Fibroblast of skin of back (primary cell): ENCODE measurements at places on chromosomes 16 and 17.

- peak; percentile 43 for DNase-seq
These were observed 56.4 kb downstream of the SLC6A2 start for GRCh38 chr16:55711959-55712876.

DNA sequence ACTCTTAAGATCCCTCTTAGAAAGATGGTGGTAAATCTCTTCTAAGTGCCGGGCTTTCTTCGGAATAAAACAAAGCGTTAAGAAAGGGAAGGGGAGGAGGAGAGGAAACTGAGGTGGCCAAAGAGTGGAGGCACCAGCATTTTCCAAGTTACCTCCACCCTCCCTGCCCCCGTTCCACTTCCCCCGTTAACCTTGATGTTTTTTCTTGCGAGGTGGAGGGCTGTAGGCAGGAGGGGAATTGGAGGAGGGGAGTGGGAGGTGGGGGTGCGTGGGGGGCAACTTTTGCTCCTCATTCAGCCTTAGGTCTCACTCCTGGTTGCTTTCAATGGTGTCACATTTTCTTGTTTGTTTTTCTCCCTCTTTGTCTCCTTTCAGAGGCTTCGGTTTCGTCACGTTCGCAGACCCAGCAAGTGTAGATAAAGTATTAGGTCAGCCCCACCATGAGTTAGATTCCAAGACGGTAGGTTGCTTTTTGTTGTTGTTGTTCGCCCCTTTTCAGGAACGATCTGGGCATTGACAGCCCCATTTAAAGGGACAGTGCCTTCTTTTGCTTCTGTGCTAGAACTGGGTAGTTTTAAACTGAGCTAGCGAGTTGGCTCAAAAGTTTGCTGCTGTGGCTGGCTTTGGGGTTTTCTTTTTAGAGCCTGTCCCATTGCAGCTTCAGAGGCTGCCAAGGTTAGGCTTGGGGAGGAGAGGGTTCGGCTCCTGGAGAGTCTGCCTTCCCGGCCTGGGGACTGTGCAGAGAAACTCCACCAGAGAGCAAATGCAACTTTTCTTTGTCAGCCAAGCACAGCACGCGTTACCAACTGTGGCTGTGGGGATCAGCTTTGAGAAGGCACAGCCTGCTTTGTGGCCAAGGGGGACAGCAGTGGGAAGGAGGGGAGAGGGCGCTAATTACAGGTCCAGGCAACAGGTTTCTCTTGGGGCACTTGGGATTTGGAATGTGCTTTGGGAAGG lies 1.9 kb downstream of the MSI2 start:
- no peak for DNase-seq

GRCh38 chr16:19532601-19533000 lies 8.9 kb downstream of the CCP110 start:
- no peak for DNase-seq

GRCh38 chr17:57559634-57560318 lies 185.3 kb downstream of the CCDC182 start:
- DNase-seq: no peak

- no peak for DNase-seq
These were observed 76.0 kb downstream of the MARCHF10 start for GRCh38 chr17:62732125-62732524.

DNA sequence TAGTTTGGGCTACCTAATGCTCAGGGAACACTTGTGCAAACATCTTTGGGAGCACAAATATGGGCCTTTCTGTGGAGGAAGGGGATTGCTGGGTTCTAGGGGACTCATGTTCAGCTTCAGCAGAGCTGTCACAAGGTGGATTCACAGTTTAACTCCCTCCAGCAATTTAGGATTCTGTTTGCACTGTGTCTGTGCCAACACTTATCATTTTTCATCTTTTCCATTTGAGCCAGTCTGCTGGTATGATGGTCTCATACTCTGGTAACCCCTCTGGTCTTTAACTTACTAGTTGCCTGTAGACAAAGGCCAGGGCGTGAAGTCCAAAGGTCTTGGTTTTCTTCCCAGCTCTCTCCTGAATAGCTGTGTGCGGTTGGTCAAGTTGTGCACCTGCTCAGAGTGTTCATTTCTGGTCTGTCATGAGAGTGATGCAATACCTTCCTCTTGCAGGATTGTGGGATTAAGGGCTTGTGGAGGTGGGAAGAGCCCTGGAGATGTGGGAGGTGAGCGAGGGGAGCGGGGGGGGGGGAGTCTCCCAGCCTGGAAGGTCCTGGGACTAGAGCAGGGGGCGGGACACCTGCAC lies 152.6 kb downstream of the CMIP start:
- DNase-seq: no peak

GRCh38 chr17:57849163-57849873 lies 526 bp downstream of the MRPS23 start:
- no peak for DNase-seq

DNA sequence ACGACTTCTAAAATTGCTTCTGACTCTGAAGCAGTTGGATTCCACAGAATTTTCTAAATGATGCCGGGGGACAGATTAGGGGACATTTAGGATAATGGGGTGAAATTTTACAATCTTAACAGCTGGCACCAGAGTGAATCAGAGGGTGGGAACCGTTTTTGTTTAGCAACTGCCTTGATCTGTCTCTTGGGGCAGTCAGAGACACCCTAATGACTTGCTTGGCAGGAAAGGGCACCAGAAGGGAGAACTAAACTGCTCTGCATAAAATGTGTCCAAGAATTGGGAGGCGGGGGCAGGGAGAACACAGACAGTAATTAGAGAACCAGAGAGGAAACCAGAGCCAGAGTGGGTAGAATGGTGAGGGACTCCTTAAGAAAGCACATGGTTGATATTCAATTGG lies 6.1 kb upstream of the ABCC12 start:
- DNase-seq: no peak

- DNase-seq: peak; percentile 93
These were observed 29.7 kb downstream of the CPSF4L start for GRCh38 chr17:73231841-73232586.

GRCh38 chr17:35575759-35576158 lies 2.6 kb downstream of the PEX12 start:
- no peak for DNase-seq

DNA sequence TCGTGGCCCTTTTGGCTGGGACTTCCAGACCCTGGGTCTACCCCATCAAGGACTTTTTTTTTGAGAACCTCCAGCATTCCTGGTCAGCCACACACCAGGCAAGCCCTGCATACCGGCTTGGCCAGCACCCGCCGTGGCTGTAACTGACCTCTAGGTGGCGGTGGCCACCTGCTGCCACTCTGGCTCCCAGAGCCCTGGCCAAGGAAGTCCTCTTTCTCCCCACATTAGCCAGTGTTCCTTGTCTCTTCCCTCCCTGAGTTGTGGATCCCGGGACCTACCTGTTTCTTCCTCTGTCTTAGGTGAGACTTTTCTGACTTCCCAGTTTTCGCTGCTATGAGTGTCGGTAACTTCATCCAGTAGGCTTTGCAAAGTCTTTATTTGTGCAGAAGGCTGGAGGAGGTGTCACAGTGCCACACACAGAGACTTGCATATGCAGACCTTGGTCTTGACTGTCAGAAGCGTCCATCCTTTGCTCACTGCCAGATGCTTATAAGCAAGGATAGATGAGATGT lies 348.3 kb downstream of the CPPED1 start:
- DNase-seq: peak; percentile 47

- peak; percentile 15 for DNase-seq
These were observed 6.1 kb downstream of the SSTR5 start for GRCh38 chr16:1078579-1079021.

DNA sequence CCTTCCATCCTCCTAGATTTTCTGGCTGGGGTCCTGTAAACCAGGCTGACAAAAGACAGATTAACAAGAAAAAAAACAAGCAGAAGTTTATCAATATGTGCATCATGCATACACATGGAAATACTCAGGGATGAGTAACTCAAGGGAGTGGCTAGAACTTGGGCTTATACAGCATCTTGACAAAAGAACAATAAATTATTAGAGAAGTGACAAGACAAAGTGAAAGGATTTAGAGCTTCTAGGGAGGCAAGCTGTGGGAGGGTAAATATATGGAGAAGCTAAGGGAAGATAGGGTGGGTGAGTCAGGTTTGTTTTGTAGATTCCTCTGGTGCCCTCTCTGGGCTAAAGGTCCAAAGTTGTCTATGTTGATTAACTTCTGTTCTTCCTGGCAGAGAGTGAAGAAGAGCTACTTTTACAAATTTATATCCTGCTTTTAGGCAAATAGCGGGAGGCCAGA lies 48.0 kb upstream of the NDRG4 start:
- peak; percentile 9 for DNase-seq

GRCh38 chr16:12016291-12016947 lies 39.9 kb downstream of the SNX29 start:
- DNase-seq: peak; percentile 8

DNA sequence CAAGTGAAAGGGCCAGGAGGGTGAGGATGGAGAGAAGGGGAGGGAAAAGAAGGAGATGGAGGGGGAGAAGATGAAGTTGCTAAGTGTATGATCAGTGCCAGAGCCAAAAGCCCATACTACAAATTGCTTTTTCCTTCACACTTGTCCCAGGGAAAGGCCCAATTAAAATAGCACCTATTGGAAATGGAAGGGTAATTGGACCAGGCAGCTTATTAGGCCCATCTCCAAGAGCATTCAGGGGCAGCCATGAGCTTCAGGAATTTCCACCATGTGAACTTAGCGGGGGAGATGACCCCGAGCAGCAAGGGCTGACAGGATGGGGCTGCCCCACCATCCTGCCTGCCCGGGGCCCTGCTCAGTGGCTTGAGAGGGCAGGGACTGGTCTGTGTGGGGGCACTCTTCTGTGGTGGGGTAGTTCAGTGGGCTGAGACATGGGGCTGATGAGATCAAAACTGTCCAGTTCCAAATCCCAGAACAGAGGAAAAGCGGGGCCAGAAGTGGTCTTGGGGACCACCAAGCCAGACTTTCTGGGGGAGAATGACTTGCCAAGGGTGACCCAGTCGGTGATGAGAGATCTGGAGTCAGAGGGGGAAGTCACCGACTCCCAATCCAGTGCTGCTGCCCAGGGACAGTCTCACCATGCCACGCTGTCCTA lies 27.5 kb downstream of the GOSR2 start:
- DNase-seq: no peak

GRCh38 chr16:89549007-89549700 lies 11.3 kb upstream of the RPL13 start:
- DNase-seq: no peak

- no peak for DNase-seq
These were observed 3.8 kb upstream of the WSCD1 start for GRCh38 chr17:6066183-6066948.

GRCh38 chr17:16286947-16287562 lies 66.2 kb downstream of the CENPV start:
- peak; percentile 49 for DNase-seq
